ENCODE measurements at places on chromosomes 6 and 20.

- peak; percentile 69 for DNase-seq
Observed at GRCh38 chr6:38169221-38169976, 349.9 kb downstream of the ZFAND3 start.

DNA sequence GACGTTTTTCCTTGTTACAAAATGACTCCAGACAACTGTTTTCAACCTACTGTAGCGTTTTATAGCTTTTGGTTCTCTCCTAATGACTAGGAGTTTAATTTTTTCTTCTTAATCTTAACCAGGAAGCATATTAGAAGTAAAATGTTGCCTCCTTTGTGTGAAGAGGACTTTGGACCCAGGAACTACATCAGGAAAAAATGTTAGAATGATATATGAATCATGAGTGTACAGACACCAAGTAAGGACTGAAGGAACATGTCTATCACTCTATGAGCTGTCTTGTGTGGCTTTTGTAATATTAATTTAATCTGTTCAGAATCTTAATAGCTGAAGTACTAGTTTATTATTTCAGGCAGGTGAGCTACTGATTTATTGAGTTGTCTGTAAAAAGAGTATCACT lies 71.0 kb upstream of the MARCKS start:
- DNase-seq = no peak

GRCh38 chr6:66940003-66940402 lies 1233.0 kb upstream of the EYS start:
- DNase-seq = no peak

GRCh38 chr6:15439410-15440025 lies 193.6 kb downstream of the JARID2 start:
- DNase-seq = no peak

- DNase-seq = no peak
Observed at GRCh38 chr20:39270837-39271604, 308.9 kb downstream of the DHX35 start.

GRCh38 chr6:108287373-108287772 lies 7.5 kb upstream of the AFG1L start:
- no peak for DNase-seq

GRCh38 chr6:167573461-167574215 lies 248.8 kb downstream of the TTLL2 start:
- no peak for DNase-seq

DNA sequence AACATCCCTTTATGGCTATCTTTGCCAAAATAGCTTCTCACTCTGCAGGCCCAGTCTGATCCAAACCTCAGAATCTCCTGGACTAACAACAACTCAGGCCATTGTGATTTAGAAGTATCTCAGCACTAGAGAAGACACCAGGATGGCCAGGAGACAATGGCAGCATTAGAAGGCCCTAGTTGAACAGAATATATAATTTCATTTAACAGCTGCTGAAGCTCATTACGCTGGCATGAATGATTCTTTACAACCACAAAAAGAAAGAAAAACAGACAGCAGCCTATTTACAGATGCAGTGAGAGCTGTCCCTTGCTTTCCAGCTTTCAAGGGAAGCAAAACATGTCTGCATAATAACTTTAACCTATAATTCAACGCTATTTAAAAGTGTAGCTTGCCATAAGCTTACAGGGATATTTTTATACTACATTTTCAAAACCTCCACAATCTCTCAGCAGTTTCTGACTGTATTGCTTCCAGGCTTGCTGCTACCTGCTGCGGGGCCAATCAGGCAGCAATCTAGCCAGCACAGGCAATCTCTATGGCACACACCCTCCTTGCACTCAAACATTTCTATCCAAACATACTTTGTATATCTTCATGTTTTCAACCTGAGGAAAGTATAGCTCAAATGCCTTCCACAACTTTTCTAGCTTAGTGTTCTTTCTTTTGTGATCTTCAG lies 107.3 kb downstream of the OGFRL1 start:
- no peak for DNase-seq

DNA sequence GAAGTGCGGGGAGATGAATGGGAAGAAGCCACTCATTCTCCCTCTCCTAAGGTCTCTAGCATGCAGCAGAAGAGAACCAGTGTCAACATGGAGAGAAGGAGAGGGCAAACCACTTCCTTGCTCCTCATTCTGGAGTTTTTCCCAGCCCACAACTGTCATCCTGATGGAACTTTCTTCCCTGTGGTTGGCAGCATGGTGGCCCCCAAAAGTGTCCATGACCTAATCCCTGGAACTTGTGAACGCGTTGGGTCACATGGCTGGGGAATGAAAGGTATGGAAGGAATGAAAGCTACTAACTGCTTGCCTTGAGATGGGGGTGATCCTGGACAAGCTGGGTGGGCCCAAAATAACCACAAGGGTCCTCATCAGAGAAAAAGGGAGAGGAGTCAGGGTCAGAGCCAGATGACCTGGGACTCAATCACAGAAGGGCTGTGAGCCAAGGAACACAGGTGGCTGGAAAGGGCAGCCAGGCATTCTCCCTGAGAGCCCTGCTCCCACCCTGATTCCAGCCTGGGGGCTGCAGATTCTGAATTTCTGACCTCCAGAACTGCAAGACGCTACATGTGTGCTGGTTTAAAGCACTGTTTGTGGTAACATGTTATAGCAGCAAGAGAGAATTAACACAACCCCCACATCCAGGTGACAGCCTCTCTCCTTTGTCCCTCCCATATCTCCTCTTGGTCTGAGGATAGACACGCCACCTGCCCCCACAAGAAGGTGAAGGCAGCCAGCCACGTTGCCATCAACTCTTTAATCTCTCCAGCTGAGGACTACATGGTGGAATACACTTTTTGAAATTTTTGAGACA lies 63.2 kb downstream of the PYGB start:
- DNase-seq = no peak

DNA sequence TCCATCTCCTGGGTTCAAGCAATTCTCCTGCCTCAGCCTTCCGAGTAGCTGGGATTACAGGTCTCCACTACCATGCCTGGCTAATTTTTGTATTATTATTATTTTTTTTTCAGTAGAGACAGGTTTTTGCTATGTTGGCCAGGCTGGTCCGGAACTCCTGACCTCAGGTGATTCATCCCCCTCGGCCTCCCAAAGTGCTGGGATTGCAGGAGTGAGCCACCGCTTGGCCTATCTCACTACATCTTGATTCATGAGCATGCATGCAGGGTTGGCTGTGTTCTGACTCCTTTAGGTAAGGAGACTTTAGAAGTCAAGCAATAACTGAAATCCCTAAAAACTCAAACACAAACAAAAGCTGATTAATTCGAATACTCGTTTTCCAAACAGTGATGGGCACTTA lies 80.9 kb downstream of the GJA1 start:
- no peak for DNase-seq

DNA sequence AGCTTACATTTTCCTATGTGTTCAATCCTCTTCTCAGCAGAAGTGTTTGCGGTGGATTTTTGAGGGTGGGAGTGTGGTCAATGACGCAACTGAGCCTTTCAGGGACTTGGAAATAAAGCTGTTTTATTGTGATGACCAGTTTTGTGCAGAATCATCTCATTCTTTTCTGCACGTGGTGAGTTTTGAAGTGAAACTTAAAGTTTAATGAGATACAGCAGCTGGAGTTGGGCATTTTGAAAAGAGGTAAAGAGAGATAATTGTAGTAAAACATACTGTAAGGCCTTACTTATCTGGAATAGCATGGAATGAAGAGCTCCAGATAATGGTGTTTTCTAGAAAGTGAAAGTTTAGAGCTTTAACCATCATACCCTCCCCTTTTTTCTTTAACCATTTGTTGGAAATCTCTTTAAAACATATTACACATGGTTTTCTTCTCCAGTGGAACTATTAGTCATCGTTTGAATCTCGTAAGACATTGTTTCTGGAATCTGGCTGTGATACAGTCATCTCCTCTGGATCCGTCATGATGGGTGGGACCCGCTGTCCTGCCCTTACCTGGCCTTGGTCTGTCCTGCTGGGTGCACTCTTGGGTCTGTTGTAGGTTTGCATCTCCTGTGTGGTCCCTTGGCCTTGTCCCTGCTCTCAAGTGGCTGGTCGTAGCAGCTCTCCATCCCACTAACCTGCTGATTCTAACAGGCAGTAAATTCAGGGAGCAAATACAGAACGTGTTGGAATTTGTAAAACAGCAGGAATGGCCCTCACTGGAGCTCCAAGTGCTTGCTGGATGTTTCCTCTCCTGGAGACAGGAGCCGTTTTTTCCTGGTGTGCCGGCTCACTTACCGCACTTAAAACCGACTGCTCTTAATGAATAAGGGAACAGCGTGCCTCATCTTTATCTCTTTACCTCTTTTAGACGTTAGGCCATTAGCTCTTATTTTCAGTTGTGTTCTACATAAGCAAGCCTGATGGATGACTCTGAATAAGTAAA lies 29.8 kb downstream of the UST start:
- DNase-seq = no peak

DNA sequence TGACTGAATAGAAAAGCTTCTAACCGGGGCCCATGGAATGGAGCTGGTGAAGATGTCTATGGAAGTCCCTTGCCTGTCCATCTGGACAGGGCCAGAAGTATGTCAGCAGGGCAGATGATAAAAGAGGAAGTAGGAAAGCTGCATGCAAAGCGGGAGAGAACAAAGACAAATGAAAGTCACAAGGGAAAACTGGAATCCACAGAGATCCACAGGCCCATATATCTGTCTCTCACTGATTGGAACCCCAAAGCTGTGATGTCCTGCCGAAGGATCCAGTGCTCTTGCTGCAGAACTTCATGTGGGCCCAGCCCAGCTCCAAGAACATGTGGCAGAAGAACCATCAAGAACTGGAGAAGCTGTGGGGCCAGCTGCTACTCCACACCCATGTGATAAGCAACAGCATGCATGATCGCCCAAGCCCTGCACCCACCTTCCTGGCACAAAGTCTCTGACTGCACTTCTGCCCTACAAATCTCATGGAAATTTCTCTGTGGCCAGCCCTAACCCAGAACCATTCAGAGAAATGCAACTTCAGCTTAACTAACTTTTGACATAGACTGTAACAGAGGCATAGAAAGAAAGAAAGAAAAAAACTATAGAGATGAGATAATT lies 716.0 kb downstream of the KIF16B start:
- no peak for DNase-seq

GRCh38 chr20:64106981-64107735 lies at the start of gene NPBWR2:
NPBWR2 (minus strand) TSS chr20:64107565; CDS start chr20:64106831, 734 bp downstream.
- no peak for DNase-seq

GRCh38 chr6:122136386-122136785 lies 263.1 kb upstream of the HSF2 start:
- DNase-seq = no peak

GRCh38 chr6:99148111-99148510 lies 200.4 kb upstream of the FBXL4 start:
- no peak for DNase-seq

GRCh38 chr20:38293491-38294065 lies 10.4 kb upstream of the BPI start:
- no peak for DNase-seq

DNA sequence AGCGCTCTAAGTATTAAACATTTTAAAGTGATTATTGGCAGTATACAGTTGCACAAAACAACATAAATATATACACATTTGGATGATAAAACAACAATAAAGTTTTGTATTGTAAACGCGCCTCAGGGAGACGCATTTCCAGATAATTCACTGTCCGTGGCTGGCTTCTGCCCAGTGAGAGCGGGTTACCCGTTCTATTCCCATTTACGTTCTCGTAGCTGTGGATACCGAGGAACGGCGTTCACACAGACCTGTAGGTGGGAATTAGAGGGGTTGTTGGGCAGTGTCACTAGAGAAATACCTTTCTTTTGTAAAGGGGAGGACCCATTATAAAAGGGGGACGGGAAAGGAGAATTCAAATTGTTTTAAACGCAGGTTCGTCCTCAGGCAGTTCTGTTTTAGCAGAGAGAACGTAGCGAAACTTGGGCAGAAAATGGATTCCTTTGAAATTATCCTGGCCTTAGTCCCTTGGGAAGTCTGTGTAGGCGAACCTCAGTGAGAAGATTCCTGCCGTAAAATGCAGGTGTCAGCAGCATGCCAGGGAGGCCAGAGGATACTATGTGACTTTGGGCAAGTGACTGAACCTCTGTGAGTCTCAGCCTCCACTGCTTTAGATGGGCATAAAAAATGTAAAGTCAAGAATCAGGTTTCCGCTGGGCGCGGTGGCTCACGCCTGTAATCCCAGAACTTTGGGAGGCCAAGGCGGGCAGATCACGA lies 756 bp downstream of the MTG2 start:
- no peak for DNase-seq

GRCh38 chr6:99416226-99416625 lies 8.9 kb downstream of the PNISR start:
- no peak for DNase-seq

DNA sequence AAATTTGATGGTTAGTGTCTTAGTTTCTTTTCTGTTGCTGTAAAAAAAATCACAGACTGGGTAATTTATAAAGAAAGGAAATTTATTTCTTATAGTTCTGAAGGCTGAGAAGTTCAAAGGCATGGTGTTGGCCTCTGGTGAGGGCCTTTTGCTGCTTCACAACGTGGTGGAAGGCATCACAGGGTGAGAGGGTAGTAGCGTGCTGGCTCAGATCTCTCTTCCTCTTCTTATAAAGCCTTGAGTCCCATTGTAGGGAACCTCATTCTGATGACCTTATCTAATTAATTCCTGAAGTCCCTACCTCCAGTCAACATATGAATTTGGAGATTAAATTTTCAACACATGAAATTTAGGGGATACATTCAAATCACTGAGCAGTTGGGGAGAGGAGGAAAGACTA lies 62.0 kb downstream of the ARID1B start:
- DNase-seq = no peak

GRCh38 chr20:35768731-35769664 lies 2.8 kb upstream of the PHF20 start:
- no peak for DNase-seq

GRCh38 chr6:67467341-67467740 lies 1167.7 kb upstream of the ADGRB3 start:
- no peak for DNase-seq

GRCh38 chr6:76247527-76247926 lies 175.1 kb upstream of the IMPG1 start:
- DNase-seq = no peak

DNA sequence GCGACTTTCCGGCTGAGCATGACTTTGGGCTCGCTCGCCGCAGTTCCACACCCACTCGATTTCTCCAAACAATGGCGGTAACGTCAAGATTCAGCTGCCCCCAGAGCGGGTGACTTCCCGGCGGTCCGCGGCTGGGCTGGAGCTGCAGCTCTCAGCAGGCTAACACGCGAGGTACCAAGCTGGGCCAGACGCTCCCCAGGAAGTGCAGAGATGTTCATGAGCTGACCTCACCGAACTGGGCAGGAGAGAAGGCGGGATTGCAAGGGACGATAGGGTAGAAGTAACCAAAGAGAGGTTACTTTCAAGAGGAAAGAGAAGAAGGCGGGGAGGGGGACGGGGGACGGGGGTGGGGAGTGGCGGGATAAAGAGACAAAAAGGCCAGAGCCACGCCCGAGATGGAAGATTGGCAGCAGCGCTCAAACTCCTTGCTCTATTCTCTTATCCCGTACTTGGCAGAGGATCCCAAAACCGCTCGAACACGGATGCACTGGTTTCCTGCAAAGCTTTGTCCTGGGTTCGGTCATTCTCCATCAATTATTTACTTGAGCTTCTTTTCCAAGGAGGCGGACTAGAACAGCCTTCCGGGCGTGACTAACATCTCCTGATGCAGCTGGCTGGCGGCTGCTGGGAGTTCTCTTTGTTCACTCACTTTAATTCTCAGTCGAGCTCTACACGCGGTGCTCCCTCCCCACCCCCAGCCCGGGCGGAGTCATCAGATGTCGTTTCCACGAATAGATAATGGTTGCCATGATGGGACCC lies at the start of gene MTCL3:
Gene MTCL3, minus strand, starts transcription at position 626 of the 759 bp plus-strand sequence.
- DNase-seq = peak; percentile 75
